ENCODE measurements at places on chromosomes 5 and 9. TPM values are rescaled to one million over a fixed set of nuclear protein-coding genes. Genes with fewer than 3 reads are reported as not detected.

The ADGRD2 gene
- total RNA-seq = not detected

The CBY3 gene
- not detected for total RNA-seq

The SPAAR gene
- total RNA-seq = 4.0 TPM

The RASGRF2 gene
- 17.4 TPM for total RNA-seq

The SLC38A9 gene
- 22.5 TPM for total RNA-seq

The C5 gene
- 11.4 TPM for total RNA-seq

The WNK2 gene
- total RNA-seq = 3.7 TPM

The BNC2 gene
- 69.0 TPM for total RNA-seq

The FAT2 gene
- total RNA-seq = 0.15 TPM

The RGMB gene
- 13.9 TPM for total RNA-seq

The PCDHGA1 gene
- 1.6 TPM for total RNA-seq

The COL5A1 gene
- total RNA-seq = 159 TPM

The SH3GL2 gene
- total RNA-seq = not detected

The GLRA1 gene
- not detected for total RNA-seq

GRCh38 chr5:73499187-73499586, 945 bp downstream of the BTF3 start:
- no peak for DNase-seq

- DNase-seq = no peak
These were observed 20.9 kb upstream of the ADAM19 start for GRCh38 chr5:157596487-157596886.

- DNase-seq = no peak
These were observed 6.7 kb upstream of the HAVCR2 start for GRCh38 chr5:157115502-157115901.

GRCh38 chr9:109775516-109775915, 4.5 kb upstream of the PALM2AKAP2 start:
- DNase-seq = no peak

DNA sequence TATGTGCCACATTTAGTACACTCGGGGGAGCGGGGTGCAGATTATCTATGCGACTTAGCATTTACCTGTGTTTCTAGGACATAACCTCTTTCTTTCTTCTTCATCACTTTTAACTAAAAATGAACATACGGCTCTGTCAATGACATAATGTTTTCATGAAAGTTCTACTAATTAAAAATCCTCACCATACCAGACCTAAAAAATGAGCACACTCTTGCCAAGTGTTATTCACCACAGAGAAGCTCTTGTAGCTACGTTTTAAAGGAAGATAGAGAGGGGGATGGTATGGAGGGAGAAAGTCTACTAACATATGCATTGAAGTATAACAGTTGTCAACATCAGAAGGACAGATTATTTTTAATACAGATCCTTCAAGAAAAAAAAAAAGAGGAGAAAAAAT, 1.6 kb downstream of the CDH10 start:
- DNase-seq = no peak

GRCh38 chr5:135991429-135991828, 36.6 kb upstream of the LECT2 start:
- DNase-seq = no peak

GRCh38 chr5:93328833-93329232, 252.2 kb downstream of the NR2F1-AS1 start:
- no peak for DNase-seq

- DNase-seq = no peak
These were observed 106.1 kb upstream of the ICE1 start for GRCh38 chr5:5316334-5316733.

- DNase-seq = no peak
These were observed 8.3 kb upstream of the PTBP3 start for GRCh38 chr9:112341730-112342129.

DNA sequence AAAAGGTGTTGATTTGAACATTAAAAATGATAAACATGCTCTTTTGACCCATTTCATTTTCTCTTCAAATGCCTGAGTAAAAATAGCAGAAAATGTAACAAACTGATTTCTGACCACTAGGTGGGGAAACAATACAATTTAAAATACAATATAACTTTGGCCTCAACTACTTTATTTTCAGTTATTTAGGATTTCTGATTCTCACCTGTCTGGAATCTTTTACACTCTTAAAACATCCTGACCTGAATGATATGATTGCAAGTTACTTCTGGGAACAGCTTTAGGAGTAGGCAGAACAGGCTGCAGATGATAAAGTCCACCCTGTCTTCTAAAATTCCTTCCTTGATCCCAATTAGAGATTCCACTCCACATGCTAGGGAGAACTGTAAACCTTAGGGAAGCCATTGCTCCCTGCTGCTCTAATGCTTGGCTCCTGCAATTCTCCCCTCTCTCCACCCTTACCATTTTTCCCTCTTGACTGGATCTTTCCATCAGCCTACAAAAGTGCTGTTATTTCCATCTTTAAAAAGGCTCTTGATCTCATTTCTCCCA, 70.3 kb downstream of the FYB1 start:
- no peak for DNase-seq

GRCh38 chr5:158888206-158888605, 211.5 kb downstream of the EBF1 start:
- DNase-seq = no peak

DNA sequence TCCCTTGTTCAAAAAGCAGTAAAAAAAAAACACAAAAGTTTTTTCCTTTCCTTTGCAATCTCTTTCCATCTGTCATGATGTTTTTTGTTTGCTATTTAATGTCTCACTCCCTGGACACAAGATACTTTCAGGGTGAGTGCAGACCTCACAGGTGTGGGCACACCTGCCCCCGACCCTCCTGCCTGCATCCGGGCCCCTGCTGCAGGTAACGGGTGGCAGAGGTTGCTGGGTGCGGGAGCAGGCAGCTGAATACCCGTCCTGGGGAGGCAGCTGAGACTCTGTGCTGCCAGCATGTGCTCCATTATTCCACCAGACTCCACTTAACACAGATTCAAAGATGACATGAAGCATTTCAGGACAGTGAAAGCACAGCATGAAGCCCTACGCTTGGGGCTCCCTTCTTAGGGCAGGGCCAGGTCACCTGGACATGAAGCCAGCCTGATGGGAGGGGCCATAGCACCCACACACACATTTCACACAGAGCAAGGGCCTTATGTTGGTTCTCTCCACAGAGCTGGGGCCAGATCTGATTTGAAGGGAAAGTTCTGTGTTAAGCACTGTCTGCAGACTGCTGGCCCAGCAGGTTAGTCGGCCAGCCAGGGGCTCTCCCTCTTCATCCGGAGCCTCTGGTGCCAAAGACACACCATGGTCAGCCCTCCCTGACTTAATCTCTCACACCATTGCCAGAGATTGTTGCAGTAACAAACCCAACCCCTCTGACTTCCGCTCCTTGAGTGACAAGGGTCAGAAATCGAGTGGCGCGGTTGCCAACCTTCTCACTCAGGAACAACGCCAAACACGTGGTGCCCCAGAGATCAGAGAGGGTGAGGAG, 13.0 kb downstream of the NEK6 start:
- peak; percentile 86 for DNase-seq

GRCh38 chr5:36414869-36415282, 113.2 kb upstream of the RANBP3L start:
- no peak for DNase-seq

GRCh38 chr5:163964671-163965070, 459.3 kb downstream of the MAT2B start:
- no peak for DNase-seq

GRCh38 chr9:131810351-131811170, 70.7 kb upstream of the RAPGEF1 start:
- DNase-seq = peak; percentile 62

DNA sequence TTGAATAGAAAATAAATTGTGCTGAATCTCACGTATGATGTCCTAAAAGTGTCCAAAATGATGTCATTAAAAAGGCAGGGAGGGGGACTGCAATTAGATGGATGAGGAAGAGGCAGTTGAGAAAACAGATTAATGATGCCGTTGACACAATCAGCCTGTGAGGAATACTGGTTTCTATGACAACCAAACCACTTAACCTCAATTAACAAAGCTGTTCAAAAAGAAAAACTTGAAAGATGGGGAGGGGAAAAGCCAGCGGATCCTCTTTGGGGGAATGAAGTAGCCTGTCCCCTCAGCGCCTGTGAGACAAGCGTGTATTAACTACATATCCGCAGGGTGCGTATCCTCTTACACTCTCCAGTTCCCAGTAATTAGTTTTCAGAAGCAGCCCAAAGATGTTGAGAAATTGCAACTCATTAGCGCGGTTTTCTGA, 160.7 kb downstream of the TTC39B start:
- DNase-seq = no peak

DNA sequence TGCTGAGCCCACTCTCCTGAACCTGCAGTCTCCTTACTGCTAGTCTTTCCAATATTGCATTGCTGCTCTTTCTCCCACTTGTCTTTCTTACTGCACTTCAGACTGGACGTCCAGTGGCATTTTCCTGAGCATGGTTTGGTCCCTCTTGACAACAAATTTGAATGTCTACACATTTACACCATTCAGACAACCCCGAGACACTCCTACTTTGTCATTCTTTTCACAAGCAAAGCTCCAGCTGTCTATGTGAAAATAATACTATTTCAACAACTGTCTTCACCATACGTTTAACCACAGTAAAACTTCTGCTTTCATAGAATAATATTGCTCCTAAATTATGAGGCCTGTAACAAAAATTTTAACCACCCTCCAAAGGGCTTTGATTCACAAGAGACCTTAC, 10.4 kb upstream of the APTX start:
- no peak for DNase-seq

GRCh38 chr9:36328798-36329411, 70.7 kb upstream of the GNE start:
- no peak for DNase-seq

DNA sequence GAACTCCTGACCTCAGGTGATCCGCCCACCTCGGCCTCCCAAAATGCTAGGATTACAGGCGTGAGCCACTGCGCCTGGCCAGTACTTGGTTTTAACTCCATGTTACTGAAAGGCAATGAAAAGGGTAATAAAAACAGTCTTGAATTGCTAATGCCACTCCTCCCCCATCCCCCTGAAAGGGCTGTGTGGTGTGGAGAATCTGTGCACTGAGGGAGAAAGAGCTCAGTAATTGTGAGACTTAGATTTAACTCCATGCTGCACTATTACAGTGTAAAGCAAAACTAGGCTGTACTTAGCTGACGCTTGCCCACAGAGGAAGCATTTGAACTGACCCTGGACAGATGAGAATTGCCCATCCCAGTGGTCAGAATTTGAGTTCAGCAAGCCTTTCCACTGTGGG, 1662.4 kb upstream of the ACO1 start:
- no peak for DNase-seq

DNA sequence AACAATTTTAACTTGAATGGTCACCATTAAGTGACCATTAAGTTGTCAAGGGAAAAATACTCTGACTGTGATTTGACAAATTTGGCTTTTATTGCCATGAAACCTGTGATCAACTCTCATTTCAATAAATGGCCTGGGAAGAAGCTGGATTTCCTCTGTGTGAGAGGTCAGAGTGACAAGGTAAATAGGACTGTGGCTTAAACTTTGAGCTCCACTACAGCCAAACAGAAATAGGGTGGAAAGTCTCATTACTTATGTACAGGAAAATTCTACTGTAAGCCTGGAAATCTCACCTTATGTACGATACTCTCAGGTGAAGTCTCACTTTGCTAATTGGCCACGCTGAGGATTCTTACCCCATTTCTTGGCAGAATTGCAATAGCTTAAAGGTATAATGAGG, 67.3 kb downstream of the NPR3 start:
- DNase-seq = no peak

DNA sequence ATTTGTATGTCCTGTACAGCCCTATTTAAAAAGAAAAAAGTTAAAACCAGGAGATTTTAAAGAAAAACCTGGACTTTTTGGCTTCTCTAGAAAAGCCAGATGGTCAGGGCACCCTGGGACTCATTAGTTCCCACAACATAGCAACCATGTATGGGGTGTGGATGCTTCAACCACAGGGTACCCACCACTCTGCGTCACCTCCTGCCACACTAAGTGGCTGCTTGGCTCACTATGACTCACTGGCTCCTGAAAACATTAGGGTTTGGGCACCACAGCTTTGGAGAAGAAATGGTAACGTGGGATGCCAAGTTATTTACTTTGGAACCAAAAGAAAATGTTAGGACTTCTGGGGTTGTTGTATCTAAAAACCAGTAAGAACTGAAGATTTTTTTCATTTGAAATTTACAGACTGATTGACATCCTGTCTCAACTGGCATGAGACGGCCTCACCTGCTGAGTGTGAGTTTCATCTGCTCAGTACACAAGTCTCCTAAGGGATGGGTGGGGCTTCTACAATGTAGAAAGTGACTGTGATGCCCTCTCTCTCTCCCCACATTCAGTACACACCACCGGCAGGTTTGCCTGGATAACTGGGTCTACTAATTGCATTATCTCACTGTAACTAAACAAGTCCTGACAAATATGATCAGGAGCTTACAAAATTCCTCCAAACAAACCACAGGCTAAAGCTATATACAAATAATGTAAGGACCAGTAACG, 103.9 kb downstream of the ESM1 start:
- DNase-seq = no peak

DNA sequence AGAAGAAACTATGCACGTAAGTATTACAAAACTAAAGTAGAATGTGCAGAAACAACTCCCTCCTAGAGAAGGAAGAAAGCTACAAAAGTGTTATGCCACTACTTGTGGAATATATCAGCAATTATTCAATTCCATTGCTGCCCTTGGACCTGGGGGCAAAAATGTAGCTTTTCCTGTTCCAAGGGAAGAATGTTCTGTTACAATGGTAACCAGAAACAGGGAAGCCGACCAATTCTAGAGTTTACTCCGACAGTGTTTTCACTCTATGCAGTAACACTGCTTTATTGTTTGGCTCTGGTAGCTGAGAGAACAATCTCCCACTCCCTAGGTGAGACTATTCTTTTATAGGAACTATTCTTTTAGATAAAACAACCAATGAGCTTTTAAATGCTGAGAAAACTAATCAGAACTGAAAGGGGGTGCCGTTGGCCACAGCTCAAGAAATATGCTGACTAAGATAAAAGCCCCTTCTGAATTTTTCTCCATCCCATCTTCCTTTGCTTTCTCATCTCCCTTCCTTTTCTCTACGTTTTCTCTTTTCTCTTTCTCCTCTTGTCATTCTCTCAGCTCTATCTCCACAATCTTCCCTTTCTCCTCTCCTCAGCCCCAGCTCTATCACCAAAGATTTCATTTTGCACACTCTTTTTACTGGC, 54.1 kb downstream of the SLC1A3 start:
- no peak for DNase-seq

- DNase-seq = no peak
These were observed 524 bp downstream of the FUBP3 start for GRCh38 chr9:130579738-130580463.

DNA sequence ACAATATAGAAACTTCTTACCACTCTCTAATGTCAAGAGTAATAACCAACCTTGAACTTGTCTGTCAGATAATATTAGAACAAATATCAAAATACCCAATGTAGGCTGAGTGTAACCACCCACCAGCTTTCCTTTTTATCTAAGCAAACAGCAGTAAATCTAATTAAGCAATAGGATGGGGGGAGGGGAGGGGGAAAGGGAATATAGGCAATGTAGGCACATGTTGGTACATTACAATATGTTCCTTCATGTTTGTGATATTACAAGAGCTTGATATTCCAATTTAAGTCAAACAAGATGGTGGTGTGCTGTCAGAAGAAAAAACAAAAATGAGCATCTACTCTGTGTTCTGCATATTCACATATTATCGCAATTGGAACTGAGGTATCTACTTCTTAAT, 158.2 kb downstream of the DENND1A start:
- DNase-seq = no peak

GRCh38 chr5:29547236-29547865, 1646.1 kb upstream of the CDH6 start:
- no peak for DNase-seq

Measured in aorta (tissue), 5 donors.